ENCODE measurements at places on chromosomes 3 and 15.

GRCh38 chr3:171704002-171704401 lies 106.3 kb downstream of the PLD1 start:
- DNase-seq = no peak

DNA sequence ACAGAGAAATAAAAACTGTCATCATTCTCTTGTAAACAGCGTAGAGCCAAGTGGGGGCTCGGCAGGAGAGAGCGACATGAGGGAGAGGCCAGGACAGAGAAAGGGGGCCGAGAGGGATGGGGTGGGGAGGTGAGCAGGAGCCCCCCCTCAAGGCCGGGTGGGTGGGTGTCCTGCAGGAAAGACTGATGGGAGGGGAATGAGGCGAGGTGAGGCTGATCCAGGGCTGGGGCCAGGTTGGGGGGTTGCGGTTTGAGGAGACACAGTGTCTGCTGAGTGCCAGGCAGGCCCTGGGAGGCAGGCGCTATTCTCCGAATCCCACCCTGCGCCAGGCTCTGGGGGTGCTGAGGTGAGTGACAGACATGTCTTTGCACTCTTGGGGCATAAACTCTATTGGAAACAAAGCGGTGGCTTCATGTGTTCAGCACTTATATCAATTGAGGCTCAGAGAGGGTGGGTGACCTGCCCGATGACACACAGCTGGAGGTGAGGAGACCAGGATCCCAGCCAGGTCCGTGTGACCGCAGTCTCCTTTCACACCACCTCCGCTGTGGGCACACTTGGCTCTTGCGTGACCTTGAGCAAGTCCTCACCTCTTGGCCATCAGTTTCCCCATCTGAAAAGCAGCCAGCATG lies 19.6 kb upstream of the CSPG4 start:
- DNase-seq = no peak

DNA sequence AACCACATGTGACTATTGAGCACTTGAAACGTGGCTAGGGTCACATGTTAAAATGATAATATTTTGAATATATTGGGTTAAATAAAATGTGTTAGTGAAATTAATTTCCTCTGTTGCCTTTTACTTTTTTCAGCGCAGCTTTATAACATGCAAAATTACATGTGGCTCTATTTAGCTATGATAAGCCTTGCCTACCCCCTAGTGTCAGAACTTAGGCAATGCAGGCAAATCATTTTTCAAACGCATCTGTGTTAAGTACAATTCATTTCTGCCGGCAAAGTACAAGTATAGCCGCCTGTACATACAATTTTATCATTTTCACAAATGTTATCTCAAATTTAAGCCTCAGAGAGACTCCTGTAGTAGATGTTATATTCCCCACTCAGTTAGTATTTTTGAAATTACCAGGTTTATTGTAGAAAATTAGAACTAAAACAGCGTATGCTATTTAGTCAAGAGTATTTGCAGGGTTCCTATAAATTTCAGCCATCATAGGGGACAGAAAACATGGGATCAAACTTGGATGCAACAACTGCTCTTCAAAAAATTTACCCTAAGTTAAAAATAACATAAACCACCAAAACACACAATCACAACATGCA lies 56.1 kb downstream of the TAFA4 start:
- no peak for DNase-seq

DNA sequence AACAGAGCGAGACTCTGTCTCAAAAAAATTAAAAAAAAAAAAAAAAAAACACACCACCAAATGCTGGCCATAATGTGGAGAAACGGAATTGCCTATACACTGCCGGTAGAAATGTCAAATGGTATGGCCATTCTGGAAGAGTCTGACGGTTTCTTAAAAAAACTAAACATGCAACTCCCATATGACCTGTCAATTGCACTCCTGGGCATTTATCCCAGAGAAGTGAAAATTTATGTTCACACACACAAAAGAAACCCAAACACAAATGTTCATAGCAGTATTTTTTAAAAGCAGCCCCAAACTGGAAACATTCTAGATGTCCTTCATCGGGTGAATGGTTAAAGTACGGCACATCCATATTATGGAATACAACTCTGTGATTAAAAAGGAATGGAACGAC lies 66.1 kb downstream of the LRIG1 start:
- no peak for DNase-seq

- DNase-seq = no peak
Measured at GRCh38 chr3:110743202-110743601, 328.4 kb upstream of the NECTIN3 start.

DNA sequence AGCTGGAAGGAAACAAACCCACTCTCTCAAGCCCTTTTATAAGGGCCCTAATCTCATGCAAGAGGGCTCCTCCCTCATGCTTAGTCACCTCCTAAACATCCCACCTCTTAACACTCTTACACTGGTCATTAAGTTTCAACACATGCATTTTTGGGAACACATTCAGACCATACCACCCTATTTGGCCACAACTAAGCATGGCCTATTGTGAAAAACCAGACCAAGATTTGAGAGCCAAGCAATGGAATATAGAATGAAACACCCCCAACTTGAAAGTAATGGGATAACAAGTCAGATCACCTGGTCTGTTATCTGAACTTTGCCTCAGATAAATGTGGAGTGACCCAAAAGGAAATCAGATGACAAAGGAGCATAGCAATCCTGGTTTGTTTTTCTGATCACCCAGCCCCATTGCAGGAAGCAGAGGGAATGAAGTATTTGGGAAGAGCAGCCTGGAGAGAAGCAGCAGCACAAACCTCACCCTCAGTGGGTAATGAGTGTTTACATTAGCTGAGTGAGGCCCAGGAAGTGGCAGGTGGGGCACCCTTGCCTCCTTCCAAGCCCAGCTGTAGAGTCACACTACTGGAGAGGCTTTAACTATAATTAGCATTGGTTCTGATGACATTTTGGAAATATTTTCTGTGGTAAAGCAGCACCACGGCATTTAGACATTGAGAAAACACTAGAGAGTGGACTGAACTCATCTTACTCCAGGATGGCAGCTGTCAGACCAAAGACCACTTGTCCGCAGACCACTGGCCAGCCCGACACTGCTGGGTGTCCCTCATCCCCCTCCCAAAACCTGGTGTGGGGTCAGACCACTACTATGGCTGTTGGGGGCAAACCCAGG lies 48.8 kb upstream of the PRTG start:
- no peak for DNase-seq

DNA sequence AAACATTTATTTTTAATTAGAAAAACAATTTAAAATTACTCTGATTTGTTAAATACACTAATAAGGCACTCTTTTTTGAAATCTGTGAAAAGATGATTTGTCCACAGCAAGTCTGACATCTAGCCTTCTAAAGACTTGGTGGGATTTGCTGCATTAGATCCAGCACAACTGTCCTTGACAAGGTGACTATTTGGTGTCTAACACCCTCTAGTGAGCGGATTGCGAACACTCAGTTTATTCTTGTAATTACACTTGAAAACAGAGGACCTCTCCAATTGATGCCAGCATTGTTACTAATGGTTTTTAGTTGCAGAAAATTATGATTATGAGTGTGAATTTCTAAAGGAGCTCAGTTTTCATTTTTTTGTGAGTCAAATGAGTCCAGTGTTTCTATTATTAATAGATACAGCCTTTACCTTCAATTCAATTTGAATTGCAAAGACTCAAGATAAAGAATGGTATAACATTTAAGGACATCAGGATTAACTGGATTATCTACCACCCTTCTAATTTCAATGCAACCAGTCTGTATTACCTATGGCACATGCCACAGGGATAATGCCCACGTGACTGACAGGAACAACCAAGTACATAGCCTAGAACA lies 29.7 kb upstream of the STRIT1 start:
- no peak for DNase-seq

Data from activated gamma-delta T cell (primary cell).